ENCODE measurements at places on chromosomes 6 and 20. TPM values are rescaled to one million over a fixed set of nuclear protein-coding genes. Genes with fewer than 3 reads are reported as not detected.

GRCh38 chr6:18269253-18269652 lies 4.9 kb upstream of the DEK start:
- H3K27ac ChIP-seq: no peak overlapping the region
- H3K4me3 ChIP-seq: no peak overlapping the region
- DNase-seq: peak; percentile 20
- H3K36me3 ChIP-seq: no peaks in the 10 kb centered on the region
- H3K27me3 ChIP-seq: peaks cover 3% of the 10 kb centered on the region
- no peaks in the 10 kb centered on the region for H3K4me1 ChIP-seq

DNA sequence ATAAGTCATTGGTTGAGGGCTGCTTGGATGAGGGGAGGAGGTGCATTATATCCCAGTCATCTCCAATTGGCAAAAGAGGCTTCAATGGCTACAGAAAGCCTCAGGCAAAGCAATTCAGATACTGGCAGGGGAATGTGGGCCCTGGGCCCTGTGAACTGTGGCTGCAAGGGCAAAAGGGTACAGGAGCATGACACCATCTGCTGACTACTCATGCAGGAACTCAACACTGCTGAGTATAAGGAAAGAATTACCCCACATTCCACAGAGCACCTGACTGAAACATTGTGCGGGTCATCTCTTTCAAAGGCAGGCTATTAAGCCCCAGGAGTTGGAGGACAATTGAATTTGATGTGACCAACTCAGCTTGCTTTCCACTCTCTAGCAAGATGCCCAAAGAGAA lies 92.1 kb upstream of the SPTLC3 start:
- H3K4me3 ChIP-seq: no peak overlapping the region
- no peaks in the 10 kb centered on the region for H3K4me1 ChIP-seq
- no peak overlapping the region for H3K27ac ChIP-seq
- H3K27me3 ChIP-seq: no peaks in the 10 kb centered on the region
- DNase-seq: no peak

Gene PDE7B
- total RNA-seq: 10.3 TPM

DNA sequence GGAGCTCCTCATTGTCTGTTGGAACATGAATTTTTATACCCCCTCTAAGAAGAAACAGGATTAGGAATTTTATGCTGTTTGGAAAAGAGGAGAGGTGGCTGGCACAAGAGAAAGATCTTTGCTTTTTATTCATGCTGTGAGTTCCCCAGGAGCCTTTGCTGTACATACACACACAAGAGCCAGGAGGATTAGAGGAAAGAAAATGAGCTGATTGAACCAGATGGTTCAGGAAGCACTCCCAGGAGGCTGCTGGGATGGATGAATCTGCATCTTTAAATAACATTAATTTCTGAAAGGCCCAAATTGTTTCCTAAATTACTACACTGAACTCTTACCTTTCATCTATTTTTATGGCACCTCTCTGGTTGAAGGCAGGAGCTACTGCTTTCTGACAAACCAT lies 20.1 kb upstream of the TCP11 start:
- H3K36me3 ChIP-seq: no peaks in the 10 kb centered on the region
- no peak overlapping the region for H3K4me3 ChIP-seq
- peaks cover 18% of the 10 kb centered on the region for H3K4me1 ChIP-seq
- no peaks in the 10 kb centered on the region for H3K27me3 ChIP-seq

Gene RBBP8NL
- not detected for total RNA-seq

- no peaks in the 10 kb centered on the region for H3K36me3 ChIP-seq
- no peak overlapping the region for H3K27ac ChIP-seq
- H3K27me3 ChIP-seq: no peaks in the 10 kb centered on the region
- H3K4me1 ChIP-seq: peaks cover 77% of the 10 kb centered on the region
These were observed 124.0 kb downstream of the ZFAND3 start for GRCh38 chr6:37943436-37944058.

DNA sequence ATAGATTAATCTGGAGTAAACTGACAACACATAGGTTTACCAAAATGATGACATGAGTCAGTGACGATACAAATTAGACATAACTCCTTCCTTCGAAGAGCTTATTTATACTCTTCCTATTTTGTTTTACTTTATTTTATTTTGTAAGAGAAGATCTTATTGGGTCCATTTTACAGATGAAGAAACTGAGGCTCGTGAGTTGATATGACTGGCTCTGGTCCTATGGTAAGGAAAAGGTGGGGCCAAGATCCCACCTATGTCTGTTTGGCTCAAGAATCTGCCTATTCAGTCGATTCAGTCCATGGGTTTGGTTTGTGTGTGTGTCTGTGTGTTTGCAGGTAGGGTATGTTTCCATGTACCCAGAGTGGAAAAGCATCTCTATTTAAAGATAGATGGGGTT lies 8.4 kb upstream of the R3HDML start:
- H3K27ac ChIP-seq: no peak overlapping the region
- no peaks in the 10 kb centered on the region for H3K36me3 ChIP-seq
- DNase-seq: no peak
- H3K27me3 ChIP-seq: peaks cover 9% of the 10 kb centered on the region

Data from stomach (tissue), 19 donors.